ENCODE measurements at places on chromosomes 1 and 21. TPM values are rescaled to one million over a fixed set of nuclear protein-coding genes. Genes with fewer than 3 reads are reported as not detected.

The CLIC6 gene
- total RNA-seq, result 7.3 TPM

DNA sequence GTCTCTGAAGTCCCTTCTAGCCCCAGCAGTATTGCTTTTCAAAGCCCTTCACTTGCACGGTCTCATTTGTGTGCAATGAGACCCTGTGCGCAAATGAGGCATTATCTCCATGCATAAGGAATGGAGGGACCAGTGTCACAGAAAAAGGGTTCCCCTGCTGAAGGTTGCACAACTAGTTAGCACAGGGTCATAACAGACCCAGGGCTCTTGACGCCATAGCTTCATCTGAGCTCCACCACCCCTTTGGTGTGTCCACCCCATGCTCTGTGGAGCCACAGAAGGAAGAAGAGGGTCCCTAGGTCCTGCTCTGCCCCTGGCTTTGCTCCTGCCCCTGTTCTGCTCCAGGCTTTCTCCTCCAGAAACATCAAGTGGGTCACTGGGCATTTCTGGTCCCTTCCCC, 12.6 kb downstream of the SH2D2A start:
- no peak for DNase-seq

GRCh38 chr1:119549719-119550132, 42.7 kb downstream of the HSD3B1 start:
- no peak for DNase-seq

DNA sequence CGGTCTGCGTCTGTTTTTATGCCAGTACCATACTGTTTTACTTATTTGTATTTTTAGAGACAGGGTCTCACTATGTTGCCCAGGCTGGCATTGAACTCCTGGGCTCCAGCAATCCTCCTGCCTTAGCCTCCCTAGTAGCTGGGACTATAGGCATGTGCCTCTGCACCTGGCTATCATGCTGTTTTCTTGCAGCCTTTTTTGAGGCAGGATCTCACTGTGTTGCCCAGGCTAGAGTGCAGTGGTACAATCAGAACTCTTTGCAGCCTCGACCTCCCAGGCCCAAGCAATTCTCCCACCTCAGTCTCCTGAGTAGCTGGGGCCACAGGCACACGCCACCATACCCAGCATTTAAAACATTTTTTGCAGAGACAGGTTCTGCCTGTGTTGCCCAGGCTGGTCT, 5.3 kb upstream of the LRRC39 start:
- no peak for DNase-seq

DNA sequence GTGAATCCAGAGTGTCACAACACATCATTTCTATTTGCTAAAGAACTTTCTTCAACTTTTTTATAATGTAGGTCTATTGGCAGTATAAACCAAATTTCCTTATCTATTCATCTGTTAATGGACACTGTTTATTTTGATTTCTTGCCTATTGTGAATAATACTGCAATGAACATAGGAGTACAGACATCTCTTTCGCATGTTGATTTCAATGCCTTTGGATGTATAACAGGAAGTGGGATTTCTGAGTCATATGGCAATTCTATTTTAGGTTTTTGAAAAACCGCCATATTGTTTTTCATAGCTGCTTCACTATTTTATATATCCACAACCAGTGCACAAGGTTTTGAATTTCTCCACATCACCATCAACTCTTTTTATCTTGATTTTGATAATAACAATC, 198.7 kb downstream of the KCNT2 start:
- no peak for DNase-seq
